NCI-H524 treated with DMSO at 0.1 percent for 48 hours (cell line): ENCODE measurements at places on chromosomes 12 and 14.

DNA sequence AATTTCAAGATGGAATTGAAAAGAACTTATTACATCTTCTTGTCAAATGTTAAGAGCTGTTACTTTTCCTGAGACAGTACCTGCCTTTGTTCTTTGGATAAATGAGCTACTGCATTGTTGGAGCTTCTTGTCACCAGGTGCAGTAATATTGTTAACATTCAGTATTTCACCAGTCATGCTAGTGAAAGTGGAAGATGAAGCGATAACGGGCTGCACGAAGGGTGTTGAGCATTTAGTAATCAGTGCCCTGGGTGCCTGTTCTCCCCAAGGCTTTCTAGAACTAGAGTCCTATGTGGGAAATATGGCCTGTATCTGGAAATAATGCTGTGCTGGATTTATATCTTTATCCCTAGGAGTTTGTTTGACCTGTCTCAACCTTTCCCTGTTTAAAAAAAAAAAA lies 83.2 kb downstream of the PPP2R5C start:
- DNase-seq, result no peak

DNA sequence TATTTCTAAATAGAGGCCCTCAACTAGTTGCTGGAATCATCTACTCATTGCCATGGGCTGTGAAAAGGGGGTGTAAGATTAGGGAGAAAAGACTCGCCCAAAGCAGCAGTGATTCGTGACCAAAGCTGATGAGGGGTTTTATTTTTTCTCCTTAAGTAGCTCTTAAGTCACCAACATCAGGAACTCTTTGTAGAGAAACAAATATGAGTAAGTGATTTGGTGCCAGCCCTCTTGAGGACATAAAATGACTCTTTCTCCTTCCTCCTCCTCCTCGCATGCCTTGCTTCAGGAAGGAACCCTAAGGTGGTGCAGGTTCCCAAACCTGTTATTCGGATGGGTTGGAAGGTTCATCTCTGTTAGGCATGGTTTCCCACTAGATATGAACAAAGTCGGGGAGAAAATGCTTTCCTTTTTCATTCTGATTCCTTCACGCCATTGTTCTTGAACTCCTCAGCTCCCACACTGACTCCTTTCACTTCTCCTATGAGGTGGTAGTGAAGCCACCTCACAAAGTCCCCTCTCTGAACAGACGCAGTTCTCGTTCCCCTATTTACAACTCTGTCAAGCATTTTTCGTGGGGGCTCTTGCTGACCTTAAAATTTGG lies 113.4 kb downstream of the ETV6 start:
- DNase-seq, result no peak

DNA sequence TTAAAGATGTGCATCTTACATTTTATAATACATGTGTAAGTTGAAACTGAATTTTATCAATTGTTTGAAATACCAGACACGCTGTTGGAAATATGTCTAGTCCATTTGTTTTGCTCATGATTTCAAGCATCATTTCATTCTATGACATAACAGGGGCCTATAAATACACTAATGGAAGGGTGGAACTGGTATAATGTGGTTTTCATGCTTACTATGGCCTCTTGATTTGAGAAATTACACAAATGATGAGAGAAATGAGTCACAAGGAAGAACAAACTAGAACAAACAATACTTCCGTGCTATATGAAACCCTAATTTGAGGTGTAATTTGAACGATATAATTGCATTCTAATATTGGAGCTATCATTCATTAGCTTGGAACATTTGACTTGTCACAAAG lies 663.4 kb downstream of the SLC16A7 start:
- no peak for DNase-seq

DNA sequence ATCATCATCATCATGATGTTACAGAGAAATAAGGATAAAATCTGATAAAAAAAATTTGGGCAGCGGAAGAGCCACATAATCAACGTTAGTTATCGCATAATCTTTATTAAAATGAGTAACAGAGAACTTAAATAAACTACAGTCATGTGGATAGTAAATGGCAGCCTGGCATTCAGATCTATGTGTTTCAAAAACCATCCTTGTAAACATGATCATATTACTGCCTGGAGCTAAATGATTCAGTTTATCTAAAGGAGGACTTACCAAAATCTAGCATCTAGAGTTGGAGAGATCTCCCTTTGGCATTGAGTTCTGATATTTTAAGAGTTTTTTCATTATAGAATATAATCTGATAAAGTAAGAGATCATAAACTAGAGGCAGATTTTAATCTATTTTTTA lies 200.1 kb upstream of the MGAT4C start:
- no peak for DNase-seq

DNA sequence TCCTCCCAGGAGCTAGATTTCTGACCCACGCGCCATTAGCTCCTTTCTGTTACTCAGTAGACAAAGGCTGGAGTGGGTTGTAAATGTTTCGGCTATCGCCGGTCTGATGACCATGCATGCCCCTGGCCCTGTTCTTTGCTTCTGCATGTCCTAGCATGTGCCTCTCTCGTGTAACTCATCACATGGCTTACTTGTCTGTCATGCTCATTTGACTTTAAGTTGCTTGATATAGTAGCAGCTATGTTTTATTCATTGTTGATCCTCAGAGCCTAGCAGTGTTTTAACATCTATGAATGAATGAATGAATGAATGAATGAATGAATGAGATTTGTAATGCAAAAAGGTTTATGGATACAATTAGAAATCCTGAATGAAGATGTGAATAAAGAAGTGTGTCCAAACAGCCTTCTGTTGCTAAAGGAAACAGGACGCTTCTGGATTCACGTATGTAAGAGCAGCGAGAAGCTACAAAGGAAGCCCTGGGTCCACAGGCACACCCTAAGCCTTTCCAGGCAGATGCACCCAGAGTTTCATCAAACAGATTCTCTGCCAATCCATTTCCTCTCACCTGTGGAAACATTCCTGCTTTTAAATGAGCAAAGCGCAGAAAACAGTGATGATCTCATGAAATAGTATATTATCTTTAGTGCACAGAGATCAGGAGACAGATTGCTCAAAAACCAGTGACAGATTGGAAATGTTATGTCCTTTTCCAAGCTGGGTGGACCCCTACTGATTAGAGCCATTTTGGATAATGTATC lies 3.4 kb downstream of the GSG1 start:
- DNase-seq, result no peak

- DNase-seq, result no peak
Observed at GRCh38 chr14:64069634-64070359, 217.0 kb downstream of the SYNE2 start.

DNA sequence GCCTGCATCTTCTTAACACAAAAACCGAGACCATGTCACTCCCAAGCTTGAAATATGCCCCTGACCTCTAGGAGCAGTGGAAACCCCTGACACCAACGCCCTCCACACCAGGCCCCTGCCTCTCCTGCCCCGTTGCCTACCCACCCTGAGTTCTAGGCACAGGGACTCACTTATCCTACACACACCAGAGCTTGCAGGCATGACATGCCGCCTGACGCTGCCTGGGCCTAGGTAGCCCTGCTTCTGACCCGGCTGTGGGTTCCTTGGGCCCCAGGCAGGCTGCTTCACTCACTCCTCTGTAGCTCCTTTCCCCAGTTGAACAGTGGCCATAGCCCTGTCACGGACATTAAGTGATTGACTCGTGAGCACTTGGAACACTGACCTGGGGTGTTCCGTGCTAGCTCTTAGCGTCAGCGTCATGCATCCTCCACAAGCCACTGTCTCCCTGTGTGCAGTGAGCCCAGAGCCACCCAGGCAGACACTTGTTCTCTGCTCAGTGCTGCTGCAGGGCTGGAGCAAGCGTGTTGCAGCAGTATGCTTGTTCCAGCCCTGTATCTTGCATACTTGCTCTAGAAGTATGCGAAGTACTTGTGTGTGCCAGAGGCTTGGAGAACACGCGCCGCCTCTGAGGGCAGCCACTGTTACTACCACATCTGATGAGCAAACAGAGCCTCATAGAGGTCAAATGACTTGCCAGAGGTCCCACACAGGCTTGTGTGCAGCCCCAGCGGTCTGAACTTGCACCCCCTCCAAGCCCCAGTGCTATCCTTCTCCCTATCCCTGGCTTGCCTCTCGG lies 15.6 kb downstream of the OTUB2 start:
- DNase-seq, result no peak

- no peak for DNase-seq
Observed at GRCh38 chr12:126390969-126391566, 1325.8 kb downstream of the AACS start.

DNA sequence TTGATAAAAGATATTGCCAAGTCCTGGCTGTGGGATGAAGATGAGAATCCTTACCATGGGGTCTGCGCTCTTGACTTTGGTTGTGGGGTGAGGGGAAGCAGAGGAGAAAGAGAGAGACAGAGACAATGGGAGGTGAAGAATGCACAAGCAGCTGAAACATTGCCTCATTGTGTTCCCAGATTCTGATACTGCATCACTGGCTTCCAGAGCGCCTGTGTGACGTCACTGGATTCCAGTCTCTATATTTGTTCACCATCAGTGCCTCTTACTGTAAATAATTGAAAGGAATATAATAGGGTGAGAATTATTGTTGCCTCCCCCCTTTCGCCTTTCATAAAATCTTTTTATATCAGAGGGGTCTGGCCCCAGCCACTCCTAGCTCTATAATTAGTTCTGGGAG lies 188.9 kb upstream of the NTF3 start:
- no peak for DNase-seq

DNA sequence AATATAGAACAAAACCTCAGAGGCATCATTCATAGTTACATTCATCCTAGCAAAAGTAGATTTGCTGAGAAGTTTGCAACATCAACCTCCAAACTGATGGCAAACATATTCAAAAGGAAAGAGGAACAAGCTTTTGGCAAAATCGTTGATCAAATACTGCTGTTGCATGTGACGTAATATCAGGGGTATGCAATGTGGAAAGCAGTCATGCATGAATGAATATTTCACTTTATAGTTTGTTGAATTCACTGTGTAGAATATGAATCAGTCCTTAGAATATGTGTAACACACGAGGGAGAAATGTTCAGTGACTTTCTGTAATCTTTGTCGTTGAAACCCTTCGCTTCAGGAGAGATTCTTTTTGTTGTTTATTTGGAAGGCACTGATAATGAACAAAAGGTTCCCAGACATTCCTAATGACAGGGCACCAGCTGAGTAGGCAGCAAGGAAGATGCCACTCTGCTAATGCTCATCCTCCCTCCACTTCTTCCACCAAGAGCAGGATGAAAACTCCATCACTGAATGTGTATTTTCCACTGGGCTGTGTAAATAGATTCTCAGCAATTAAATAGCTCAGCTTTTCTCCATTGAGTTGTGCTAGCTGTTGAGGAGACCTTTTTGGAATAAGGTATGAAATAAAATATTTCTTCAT lies 126.1 kb downstream of the PELI2 start:
- no peak for DNase-seq

DNA sequence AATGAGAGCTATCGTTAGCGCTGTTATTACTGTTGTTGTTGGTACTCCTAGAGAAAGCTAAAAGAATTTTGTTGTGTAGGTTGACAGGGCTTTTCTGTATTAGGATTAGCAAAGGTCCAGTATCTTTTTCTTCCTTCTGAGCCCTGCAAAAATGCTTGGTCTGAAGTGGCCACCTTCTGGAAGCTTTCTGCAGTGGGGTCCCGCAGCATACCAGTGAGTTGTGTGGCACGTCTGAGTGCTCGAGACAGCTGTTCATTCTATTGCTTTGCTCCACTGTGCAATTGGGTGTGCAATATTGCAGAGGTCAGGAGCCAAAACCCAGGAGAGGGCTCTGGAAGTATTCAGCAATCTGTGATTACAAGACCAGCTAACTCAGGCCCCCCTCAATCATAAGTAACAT lies 57.1 kb downstream of the CCDC60 start:
- DNase-seq, result peak; percentile 36

DNA sequence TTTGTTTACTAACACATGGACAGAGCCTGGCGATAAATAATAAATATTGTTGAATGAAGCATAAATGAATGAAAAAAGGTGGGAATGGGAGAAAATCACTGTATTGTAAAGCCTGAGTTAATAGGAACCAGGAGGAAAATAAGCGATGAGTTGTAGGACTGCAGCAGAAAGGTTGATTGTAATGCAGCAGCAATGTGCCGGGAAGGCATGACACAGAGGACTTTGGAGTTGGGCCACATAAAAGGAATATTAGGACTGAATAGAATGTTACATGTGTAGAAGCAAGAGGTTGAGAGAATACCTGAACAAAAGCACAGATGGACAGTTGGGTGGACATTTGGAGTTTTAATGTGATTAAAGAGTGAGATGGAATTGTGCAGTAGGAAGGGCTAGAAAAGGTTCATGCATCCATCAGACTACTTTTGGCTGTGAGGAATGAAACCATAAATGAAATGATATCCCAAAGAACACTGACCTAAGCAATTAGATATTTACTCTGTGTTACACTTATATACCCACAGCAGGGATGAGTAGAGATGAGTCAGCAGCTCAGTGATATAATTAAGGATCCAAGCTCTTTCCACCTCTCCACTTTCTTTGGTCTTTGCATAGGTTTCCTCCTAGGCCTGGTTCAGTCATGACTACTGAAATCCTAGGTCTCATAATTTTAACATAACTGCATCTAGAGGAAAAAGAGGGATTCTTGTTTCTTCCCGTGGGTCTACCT lies 55.4 kb downstream of the CCER1 start:
- DNase-seq, result no peak

GRCh38 chr12:57276935-57277563 lies 26.1 kb upstream of the STAC3 start:
- no peak for DNase-seq

DNA sequence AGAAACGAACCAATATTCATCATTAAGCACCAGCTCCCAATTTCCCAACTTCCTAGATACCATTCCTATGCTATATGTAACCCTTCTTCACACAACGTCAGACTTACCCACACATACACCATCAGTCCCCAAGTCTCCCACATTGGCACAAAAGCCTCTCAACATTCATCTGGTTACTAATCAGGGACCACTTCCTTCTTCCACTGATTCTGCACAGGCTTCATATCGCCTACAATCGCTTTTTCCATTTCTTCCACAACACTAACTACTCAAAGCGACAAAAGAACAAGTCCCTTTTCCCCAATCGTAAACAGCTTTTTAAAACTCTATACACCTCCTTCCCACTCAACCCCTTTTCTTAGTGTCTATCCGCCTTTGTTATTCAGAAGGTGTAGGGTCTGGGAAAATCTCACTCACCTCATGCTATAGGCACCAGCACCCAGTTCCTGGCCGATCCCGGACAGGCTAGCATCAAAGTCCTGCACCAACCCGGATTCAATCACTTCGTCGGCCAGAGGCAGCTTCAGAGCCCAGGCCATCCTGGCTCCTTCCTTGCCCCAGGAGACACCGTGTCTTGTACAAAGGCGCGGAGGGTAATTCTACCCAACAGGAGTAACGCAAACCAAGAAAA lies 936 bp downstream of the TFCP2 start:
- no peak for DNase-seq
